ENCODE measurements at places on chromosomes 6 and 20. TPM values are rescaled to one million over a fixed set of nuclear protein-coding genes. Genes with fewer than 3 reads are reported as not detected.

- DNase-seq = no peak
Observed at GRCh38 chr6:121531658-121532169, 96.3 kb downstream of the GJA1 start.

GRCh38 chr20:17856024-17856564 is 112.5 kb downstream of the SNX5 start:
- DNase-seq = no peak

DNA sequence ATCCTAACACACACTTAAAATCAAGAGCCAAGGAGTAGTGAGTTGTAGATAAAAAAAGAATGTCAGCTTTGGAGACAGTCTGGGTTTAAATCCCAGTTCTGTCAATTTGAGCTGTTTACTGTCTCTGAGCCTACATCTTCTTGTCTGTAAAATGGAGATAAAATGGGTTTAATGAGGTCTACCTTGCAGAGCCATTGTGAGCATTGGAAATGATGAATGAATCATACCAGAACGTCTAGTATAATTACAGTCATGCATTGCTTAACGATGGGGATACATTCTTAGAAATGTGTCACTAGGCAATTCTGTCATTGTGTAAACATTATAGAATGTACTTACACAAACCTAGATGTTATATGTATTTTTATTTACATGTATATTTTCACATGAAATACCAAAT is 17.6 kb upstream of the SGK2 start:
- DNase-seq = no peak

- no peak for DNase-seq
Observed at GRCh38 chr6:42051268-42051653, 937 bp downstream of the TAF8 start.

DNA sequence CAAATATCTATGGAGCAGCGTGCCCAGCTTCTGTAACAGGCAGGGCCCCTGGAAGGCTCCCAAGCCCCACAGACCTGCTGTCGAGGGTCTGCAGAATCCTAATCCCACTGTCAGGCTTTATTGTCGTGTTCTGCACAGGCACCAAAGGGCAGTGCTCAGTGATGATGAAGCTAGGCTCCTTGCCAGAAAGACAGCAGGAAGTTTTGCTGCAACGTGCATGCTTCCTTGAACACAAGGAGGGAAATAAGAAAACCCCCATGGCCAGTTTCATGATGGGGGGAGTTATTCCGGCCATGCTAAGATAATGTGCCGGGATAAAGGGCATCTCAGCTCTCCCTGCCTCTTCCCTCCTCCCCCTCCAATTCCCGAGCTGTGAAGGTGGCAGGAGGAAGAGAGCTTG is 109.4 kb upstream of the KCNG1 start:
- no peak for DNase-seq

GRCh38 chr6:42448391-42448790 is 3.3 kb downstream of the TRERF1 start:
- no peak for DNase-seq

DNA sequence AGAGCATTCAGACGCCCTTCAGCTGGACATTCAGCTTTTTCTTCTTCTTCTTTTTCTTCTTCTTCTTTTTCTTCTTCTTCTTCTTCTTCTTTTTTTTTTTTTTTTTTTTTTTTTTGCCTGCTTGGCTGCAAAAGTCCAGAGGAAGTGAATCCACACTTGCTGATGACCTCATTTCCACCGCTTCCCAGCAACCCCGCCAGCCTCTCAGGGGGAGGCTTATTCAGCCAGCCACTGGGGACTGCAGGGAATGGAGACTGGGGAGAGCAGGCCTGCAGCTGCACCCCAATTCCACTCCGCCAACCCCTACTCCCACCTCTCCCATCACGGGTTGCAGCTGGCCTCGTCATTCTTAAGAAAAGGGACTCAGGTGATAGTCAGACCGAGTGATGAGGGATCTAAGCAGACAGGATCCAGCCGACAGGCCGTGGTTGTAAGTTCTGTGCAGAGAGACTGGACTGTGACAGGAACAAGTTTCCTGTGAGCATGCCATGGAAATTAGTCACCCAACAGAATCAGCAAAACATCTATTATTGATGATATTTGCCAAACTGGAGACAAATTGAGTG is 59.0 kb upstream of the QKI start:
- no peak for DNase-seq

GRCh38 chr6:149153100-149153499 is 164.4 kb upstream of the TAB2 start:
- DNase-seq = no peak

- no peak for DNase-seq
Observed at GRCh38 chr6:157813191-157813590, 9.9 kb upstream of the SNX9 start.

DNA sequence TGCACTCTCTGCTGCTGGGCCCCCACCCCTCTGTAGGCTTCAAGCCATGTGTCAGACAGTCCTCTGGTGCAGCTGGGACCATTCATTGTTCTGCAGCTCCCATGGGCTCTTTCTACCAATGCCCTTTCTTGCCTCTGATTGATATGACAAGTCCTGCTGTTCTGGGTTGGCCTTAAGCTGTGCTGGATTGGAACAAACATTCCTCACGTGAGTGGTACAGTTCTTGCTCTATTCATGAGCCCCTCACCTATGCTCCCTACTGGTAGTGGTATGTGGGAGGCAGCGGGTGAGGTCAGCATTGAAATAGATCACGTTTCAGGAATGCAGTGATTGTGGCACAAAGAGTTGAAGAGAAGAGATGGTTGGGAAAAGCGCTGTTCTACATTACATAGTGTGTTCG is 48.8 kb upstream of the RALY start:
- no peak for DNase-seq

Gene DAAM2
- not detected for polyA plus RNA-seq

Gene RIN2
- not detected for polyA plus RNA-seq

Gene ARMC12
- polyA plus RNA-seq = not detected

Gene SAMD5
- polyA plus RNA-seq = not detected

Gene ZFP64
- polyA plus RNA-seq = 3.7 TPM

Gene GABRR1
- not detected for polyA plus RNA-seq

Gene COL10A1
- polyA plus RNA-seq = not detected

Gene C6orf15
- polyA plus RNA-seq = not detected

Gene CRIP3
- polyA plus RNA-seq = 1.3 TPM

Gene GTF3C6
- 91.1 TPM for polyA plus RNA-seq

Gene LZTS3
- not detected for polyA plus RNA-seq
